ENCODE measurements at places on chromosomes 7 and 10. TPM values are rescaled to one million over a fixed set of nuclear protein-coding genes. Genes with fewer than 3 reads are reported as not detected.
A peak's percentile ranks its signal among the peaks of the same experiment; 100 is the strongest.

GRCh38 chr10:80144696-80145131 is 12.2 kb downstream of the PLAC9 start:
- no peaks in the 10 kb centered on the region for H3K27me3 ChIP-seq
- DNase-seq = no peak
- H3K4me1 ChIP-seq = no peaks in the 10 kb centered on the region
- H3K36me3 ChIP-seq = no peaks in the 10 kb centered on the region
- H3K4me3 ChIP-seq = no peak overlapping the region

The PLXNA4 gene
- total RNA-seq = 0.76 TPM

DNA sequence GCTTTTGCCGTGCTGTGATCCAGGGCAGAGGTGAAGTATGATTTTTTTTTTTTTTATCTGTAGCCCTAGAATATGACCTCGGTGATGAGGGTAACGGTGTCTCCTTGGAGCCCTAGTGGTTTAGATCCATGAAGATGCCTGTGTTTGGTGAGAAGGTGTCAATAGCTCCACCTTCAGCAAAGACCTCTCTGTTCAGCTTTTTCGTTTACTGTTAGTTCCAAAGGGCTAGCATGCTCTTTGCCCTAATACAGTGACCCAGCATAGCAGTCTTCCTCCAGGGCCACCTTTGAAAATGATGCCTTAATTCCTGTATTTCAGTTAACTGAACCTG is 746 bp upstream of the MRPS16 start:
- peak overlapping the region; percentile 99 for H3K4me3 ChIP-seq
- no peak overlapping the region for H3K27ac ChIP-seq
- H3K36me3 ChIP-seq = no peaks in the 10 kb centered on the region

DNA sequence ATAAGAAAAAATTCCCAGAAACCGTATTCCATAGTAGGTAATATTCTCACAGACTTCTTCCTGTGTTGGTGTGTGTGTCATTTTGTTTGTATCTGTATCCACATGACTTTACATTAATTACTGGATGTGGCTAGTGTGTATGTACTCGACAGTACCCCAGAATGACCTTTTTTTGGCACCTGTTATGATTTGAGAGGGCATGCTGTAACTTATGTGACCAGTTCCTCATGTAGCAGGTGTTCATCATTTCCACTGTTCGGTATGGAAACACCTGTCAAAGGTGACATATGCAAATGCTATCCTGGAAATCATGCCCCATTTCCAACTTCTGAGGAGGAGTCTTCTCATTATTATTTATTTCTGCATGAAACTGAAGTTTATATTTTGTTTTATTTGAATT is 89.3 kb downstream of the ZMYND11 start:
- H3K27me3 ChIP-seq = no peaks in the 10 kb centered on the region
- no peak overlapping the region for H3K4me3 ChIP-seq
- DNase-seq = no peak
- H3K4me1 ChIP-seq = no peaks in the 10 kb centered on the region

DNA sequence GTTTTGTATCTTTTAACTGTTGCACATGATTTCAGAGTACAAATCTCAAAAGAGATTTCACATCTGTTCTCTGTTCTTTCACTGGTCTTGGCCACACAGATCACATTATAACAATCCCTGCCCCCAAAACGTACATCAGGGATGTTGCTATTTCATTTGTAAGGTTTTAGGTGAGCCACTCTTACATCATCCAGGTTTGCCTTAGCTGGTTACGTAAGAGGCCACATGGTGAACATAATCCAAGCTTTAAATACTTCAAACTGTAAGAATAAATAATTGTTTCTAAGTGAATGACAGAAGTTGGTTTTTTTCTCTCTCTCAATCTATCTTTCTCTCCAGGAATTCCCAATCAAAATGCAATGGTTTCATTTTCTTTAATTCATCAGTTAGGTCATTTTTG is 245.9 kb upstream of the HGF start:
- H3K27ac ChIP-seq = no peak overlapping the region
- H3K36me3 ChIP-seq = 0 out of 2 replicates have a peak, but pooled peaks cover 2% of the 10 kb centered on the region
- no peaks in the 10 kb centered on the region for H3K27me3 ChIP-seq
- no peak for DNase-seq
- H3K4me3 ChIP-seq = no peak overlapping the region
- H3K4me1 ChIP-seq = no peaks in the 10 kb centered on the region

- H3K36me3 ChIP-seq = no peaks in the 10 kb centered on the region
- no peak for DNase-seq
- H3K27ac ChIP-seq = no peak overlapping the region
Measured at GRCh38 chr10:59748834-59749233, 4.4 kb downstream of the MRLN start.

The SPDYE5 gene
- total RNA-seq = not detected

DNA sequence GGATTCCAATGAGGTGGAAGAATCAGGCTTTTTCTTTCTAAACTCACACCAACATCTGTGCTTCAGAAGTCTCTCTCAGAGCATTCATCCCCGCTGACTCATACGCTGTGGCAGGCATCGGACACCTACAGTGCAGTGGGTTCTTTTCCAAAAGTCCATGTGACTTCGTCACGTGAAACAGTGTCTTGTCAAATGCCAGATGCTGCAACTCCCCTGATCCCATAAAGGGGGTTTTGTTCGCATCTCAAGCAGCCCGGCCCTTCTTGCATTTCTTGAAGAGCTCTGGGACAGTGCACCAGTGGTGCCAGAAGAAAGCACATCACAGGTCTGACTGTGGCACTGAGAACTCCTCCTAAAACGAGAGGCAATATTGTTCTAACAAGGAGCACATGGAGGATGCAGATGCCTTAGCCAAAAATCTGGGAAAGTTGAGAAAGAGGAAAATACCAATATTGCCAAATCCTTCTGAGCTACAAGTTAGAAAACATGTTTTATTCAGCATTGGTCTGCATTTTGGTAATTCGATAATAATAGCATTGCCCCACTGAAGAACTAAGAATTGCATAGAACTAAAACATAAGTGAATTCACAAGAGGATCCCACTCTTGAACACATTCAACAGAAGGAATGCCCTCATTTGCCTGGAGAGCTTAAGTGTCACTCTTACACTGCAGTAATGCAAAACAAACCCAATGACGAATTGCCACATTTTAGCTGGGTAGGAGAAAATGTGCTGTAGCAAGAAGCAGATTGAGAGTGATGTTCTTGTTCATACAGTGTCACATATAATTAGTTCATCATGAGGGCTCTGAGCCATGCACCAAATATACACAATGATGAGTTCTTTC is 204.4 kb downstream of the CXCL12 start:
- H3K4me3 ChIP-seq = no peak overlapping the region
- H3K4me1 ChIP-seq = peaks cover 3% of the 10 kb centered on the region
- no peak overlapping the region for H3K27ac ChIP-seq

The PCLO gene
- 3.2 TPM for total RNA-seq

GRCh38 chr7:131826960-131827359 is 270.5 kb upstream of the PODXL start:
- no peak overlapping the region for H3K27ac ChIP-seq
- no peaks in the 10 kb centered on the region for H3K27me3 ChIP-seq
- DNase-seq = no peak
- H3K4me1 ChIP-seq = peaks cover 7% of the 10 kb centered on the region
- no peaks in the 10 kb centered on the region for H3K36me3 ChIP-seq
- H3K4me3 ChIP-seq = no peak overlapping the region

GRCh38 chr7:108375668-108376067 is 80.6 kb downstream of the NRCAM start:
- H3K4me1 ChIP-seq = no peaks in the 10 kb centered on the region
- H3K27me3 ChIP-seq = no peaks in the 10 kb centered on the region
- no peaks in the 10 kb centered on the region for H3K36me3 ChIP-seq
- no peak overlapping the region for H3K4me3 ChIP-seq
- H3K27ac ChIP-seq = no peak overlapping the region

DNA sequence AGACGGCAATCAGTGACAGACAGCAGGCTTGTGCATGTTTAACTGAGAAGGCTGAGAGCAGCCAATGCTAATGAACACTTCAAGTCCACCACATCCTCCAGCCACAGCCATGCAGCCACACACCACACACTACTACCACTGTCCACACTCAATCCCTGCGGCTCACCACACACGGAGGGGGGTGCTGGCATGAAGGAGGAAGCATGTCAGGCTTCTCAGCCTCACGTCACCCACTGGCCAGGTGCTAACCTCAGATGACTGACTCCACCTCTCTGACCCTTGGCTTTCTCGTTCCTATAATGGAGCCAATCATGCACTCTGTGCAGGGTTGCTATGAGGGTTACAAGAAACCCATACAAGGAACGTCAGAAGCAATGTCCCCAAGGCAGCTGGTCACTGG is 165.4 kb upstream of the RNF32 start:
- no peaks in the 10 kb centered on the region for H3K36me3 ChIP-seq
- H3K4me3 ChIP-seq = no peak overlapping the region
- H3K27me3 ChIP-seq = no peaks in the 10 kb centered on the region
- no peak overlapping the region for H3K27ac ChIP-seq

DNA sequence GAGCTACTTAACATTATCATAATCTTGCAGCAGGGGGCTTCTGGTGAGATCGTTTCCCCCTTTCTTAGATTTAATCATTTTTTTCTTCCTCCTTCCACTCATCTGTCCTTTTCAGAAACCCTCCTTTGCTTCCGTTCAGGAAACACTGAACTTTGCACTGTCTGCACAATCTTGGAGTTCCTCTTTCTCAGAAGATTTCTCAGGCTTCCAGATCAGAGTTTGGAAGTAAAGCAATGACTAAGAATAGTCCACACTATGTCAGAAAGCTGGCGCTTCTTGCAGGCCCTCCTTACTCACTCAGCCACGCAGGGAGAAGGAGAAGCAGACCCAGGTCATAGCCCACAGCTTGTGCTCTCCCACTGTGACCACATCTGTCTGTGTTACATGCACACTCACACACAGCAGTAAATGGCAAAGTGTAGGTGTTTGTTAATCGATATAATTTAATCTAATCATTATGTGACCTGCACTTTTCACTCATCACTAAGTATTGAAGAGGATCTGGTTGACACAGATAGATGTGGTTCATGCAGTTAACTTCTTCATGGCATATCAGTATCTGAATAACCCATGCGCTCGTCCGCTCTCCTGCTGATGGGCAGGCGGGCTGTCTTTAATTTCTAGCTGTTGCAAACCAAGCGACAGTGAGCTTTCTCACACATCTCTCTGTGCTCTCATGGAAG is 30.2 kb downstream of the ALOX5 start:
- DNase-seq = no peak
- H3K4me3 ChIP-seq = no peak overlapping the region
- no peaks in the 10 kb centered on the region for H3K36me3 ChIP-seq
- H3K27me3 ChIP-seq = no peaks in the 10 kb centered on the region
- H3K4me1 ChIP-seq = no peaks in the 10 kb centered on the region

The KLF14 gene
- total RNA-seq = not detected

The FOXI2 gene
- total RNA-seq = 1.0 TPM

DNA sequence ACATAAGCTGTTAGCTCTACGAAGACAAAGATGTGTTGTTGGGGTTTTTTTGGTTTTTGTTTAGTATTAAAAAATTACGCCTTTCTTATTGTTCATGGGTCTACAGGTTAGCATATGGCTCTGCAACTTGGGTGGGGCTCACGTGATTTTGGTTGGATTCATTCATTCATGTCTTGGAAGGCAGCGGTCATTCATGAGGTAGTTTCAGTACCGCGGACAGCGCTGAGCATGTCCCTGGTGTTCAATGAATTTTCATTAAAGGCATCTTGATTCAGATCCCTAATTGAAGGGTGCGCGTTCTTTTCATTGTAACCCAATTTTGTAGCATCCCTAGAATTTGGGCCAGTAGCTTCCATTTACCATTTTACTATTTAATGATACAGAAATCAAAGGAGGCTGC is 42.9 kb upstream of the TCERG1L start:
- no peak overlapping the region for H3K4me3 ChIP-seq
- H3K27me3 ChIP-seq = no peaks in the 10 kb centered on the region
- H3K27ac ChIP-seq = no peak overlapping the region
- H3K4me1 ChIP-seq = no peaks in the 10 kb centered on the region
- no peaks in the 10 kb centered on the region for H3K36me3 ChIP-seq
- DNase-seq = peak; percentile 71

DNA sequence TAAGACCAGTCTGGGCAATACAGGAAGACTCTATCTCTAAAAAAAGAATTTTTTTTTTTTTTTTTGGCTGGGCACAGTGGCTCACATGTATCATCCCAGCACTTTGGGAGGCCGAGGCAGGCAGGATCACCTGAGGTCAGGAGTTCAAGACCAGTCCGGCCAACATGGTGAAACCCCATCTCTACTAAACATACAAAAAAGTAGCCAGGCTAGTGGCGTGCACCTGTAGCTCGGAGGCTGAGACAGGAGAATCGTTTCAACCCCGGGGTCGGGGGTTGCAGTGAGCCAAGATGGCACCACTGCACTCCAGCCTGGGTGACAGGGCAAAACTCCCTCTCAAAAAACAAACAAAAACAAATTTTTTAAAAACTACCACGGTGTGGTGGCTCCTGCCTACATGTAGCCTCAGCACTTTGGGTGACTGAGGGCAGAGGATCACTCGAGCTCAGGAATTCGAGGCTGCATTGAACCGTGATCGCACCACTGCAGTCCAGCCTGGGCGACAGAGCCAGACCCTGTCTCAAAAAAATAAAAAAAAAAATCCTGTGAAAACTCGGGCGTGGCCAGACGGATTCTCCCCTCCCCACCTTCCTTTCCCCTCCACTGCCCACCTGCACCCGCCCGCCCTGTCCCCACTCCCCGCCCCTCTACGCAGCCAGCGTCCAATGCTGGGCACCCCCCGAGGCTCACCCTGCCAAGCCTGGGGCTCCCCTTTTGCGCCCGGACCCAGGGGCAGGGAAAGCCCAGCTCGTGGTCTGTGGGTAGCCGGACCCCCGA is 745 bp upstream of the ORAI2 start:
- peak overlapping the region; percentile 78 for H3K4me3 ChIP-seq
- H3K27me3 ChIP-seq = no peaks in the 10 kb centered on the region
- H3K27ac ChIP-seq = no peak overlapping the region
- DNase-seq = no peak
- H3K36me3 ChIP-seq = no peaks in the 10 kb centered on the region

DNA sequence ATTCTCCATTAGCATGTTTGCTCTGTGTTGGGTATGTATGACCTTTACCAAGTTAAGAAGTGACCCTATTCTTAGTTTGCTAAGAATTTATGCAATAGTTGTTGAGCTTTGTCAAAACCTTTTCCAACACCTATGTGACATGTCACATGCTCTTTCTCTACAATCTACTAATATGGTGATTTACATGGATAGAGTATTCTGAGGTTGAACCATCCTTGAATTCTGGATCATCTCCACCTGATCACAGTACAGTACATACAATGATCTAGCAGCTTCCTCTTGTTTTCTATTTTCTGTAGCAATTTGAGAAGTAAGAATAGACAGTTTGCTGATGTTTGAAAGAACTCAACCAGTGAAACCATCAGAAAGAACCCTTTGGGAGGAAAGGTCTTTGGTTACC is 101.2 kb upstream of the PDGFA start:
- no peak overlapping the region for H3K4me3 ChIP-seq
- H3K27ac ChIP-seq = no peak overlapping the region
- H3K36me3 ChIP-seq = peaks cover 3% of the 10 kb centered on the region

The DOCK4 gene
- total RNA-seq = 26.9 TPM

The TEX47 gene
- not detected for total RNA-seq

The CUBN gene
- total RNA-seq = 0.04 TPM

The DPYSL4 gene
- total RNA-seq = 15.2 TPM

- H3K27me3 ChIP-seq = no peaks in the 10 kb centered on the region
- H3K36me3 ChIP-seq = no peaks in the 10 kb centered on the region
- H3K4me3 ChIP-seq = no peak overlapping the region
Measured at GRCh38 chr7:28020302-28020940, 160.2 kb downstream of the JAZF1 start.

GRCh38 chr10:60107308-60107976 is 201.1 kb upstream of the CCDC6 start:
- H3K36me3 ChIP-seq = no peaks in the 10 kb centered on the region
- DNase-seq = no peak
- H3K4me3 ChIP-seq = no peak overlapping the region
- H3K27ac ChIP-seq = no peak overlapping the region
